Amniotic epithelial cell (primary cell): ENCODE measurements at places on chromosomes 7 and 10.

GRCh38 chr7:112137141-112138101 lies 68.8 kb downstream of the DOCK4 start:
- no peak for DNase-seq

DNA sequence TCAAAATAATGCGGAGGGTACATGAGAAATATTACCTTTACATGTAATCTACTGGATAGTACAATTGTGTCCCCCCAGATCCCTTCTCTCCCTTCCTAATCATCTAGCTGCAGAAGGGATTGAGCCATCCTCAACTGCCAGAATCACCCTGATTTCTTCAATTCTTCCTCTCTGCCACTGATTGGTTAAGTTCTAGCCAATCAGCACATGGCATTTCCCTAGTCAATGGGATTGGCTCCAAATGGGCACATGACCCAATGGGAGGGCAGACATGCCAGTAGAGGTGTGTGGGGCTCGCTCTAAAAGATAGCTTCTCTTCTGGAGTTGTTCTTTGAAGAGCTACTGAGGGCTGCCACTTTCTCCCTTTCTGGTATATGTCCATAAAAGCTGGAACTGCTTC lies 20.9 kb upstream of the UBE3C start:
- no peak for DNase-seq

DNA sequence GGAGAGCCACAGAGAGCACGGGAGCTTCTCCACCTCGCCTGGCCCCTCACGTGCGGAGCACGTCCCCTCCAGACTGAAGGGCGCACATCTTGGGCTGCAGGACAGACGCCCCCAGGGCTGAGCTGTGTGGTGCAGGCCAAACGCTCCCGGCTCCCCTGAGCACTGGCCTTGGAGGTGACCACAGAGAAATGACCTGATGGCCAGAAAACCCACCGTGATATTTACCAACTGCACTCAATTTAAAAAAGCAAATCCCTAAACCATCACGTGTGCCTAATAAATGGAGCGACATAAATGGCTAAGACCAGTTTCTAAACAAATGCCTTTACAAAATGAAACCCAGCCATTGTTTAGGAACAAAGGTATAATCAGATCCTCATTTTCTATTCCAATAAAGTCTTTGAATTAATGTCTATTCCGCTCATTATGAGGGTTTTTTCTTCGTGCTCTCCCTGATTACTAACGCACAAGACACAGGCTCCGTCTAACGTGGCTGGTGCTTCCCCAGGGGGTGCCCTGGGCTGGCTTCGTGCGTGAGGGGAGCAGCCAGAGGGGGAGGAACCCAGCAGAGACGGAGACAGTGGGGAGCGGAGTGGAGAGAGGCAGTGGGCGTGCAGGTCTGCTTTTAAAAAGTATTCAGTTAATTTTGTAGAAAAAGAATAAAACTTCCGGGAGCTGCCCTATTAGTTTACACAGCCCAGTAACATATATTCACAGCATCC lies 190.3 kb downstream of the DNAJB6 start:
- no peak for DNase-seq

- peak; percentile 68 for DNase-seq
Measured at GRCh38 chr7:134782121-134782623, 2.7 kb downstream of the CALD1 start.

DNA sequence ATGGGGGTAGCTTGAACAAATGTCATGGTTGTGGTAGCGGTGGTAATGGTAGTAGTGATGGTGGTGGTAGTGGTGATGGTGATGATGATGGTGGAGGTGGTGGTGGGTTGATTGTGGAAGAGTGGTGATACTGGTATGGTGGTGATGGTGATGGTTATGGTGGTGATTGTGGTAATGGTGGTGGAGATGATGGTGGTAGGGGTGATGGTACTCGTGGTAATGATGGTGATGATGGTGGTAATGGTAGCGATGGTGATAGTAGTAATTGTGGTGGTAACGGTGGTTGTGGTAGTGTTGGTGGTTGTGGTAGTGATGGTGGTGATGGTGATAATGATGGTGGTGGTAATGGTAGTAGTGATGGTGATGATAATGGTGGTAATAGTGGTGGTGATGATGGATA lies 65.7 kb upstream of the SDK1 start:
- DNase-seq: no peak

DNA sequence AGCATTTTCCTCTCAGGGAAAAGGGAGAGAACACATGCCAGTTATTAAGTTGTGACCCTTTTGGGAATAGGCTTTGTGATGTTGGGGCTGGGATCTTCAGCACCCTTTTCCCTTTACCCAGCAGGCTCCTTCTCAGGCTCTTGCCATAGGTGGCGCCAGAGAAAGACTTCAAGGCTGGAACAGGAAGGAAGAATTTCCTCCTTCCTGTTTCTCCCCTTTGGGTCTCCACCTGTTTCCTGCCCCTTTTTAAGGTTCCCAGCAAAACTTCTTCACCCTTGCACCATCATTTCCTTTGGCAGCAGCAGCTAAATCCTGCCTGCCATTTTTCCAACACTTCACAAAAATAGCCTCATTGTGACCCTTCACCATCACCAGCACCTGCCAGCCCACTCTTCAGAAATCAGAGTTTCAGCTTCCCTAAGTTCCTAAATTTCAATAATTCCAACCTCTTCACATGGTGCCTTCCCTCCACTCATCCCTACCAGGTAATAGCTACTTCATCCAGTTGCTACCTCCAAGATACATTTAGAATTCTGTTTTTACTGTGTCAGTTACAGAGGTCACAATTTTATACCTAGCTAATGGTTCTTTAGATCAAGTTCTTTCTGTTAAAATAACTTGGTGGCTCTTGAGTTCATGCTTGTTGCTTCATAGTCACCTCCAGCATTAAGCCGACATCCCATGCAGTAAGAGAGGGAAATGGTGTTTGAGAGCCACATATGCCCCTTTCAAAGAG lies 22.4 kb upstream of the FOXK1 start:
- no peak for DNase-seq

GRCh38 chr10:126188679-126189200 lies 199.5 kb downstream of the ADAM12 start:
- DNase-seq: no peak

- DNase-seq: peak; percentile 59
Measured at GRCh38 chr7:144391823-144392255, 11.7 kb downstream of the NOBOX start.

GRCh38 chr10:126119599-126119998 lies 223.2 kb downstream of the FANK1 start:
- DNase-seq: no peak

- DNase-seq: no peak
Measured at GRCh38 chr7:127349881-127350280, 42.6 kb downstream of the ZNF800 start.

DNA sequence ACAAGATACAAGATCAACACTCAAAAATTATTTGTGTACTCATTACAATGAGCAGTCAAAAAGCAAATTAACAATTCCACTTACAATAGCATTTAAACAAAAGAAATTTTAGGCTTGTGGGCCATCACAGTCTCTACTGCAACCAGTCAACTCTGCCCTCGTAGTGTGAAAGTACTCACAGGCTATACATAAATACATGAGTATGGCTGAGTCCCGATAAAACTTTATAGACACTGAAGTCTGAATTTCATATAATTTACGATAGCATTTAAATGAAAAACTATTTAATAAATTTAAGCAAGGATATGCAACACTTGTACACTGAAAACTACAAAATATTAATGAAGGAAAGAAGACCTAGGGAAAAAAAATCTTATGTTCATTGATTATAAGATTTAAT lies 90.1 kb downstream of the ZNF33B start:
- no peak for DNase-seq

GRCh38 chr10:35182631-35183510 lies 56.2 kb downstream of the CREM start:
- DNase-seq: no peak

DNA sequence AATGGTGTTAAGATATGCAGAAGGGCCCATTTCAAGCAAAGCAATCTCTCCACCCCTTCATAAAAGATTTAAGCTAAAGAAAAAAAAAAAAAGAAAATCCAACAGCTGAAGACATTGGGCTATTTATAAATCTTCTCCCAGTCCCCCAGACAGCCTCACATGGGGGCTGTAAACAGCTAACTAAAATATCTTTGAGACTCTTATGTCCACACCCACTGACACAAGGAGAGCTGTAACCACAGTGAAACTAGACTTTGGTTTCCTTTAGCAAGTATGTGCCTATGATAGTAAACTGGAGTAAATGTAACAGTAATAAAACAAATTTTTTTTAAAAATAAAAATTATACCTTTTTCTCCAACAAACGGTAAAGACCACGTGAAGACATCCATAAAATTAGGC lies 28.6 kb downstream of the PPP3CB start:
- DNase-seq: no peak

- DNase-seq: no peak
Measured at GRCh38 chr10:43404704-43405084, 4.3 kb downstream of the HNRNPF start.

DNA sequence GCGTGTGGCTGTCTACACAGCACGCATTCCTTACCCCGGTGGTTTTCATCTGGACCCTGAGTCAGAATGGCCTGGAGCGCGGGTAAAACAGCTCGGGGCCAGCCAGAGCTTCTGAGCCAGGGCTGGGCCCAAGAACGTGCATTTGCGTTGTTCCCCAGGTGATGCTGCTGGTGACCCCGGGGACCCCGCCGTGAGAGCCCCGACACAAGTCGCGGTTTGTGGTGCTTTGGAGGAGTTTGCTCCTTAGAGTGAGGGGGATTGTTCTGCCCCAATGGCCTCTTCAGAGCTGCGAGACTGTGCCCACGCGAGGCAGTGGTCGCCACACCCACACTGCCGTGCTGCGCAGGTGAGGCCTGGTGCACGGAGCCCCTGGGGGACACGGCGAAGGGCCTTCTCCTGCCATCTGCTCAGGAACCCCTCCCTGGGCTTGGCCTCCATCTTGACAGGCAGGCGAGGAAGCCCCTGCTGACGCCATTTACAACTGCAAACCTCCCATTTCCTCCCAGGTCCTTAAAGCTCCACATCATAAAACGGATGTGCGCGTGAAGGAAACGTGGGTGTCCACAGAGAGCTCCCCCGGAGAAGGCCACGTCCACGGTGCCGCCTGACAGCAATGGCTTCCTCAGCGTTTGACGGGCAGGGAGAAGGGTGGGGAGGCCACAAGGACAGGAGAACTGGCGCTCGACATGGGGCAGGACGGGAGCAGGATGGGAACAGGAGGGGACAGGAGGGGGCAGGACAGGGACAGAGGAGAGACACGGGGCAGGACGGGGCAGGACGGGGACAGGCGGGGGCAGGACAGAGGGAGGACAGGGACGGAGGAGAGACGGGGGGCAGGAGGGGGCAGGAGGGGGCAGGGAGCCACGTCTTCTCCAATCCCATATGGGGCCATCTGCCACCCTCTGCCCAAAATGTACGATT lies 477.2 kb downstream of the DNAJB6 start:
- DNase-seq: no peak

GRCh38 chr10:3126249-3126648 lies 46.3 kb downstream of the PITRM1 start:
- DNase-seq: no peak

- peak; percentile 100 for DNase-seq
Measured at GRCh38 chr7:130489140-130489983, 2.5 kb upstream of the MEST start.

DNA sequence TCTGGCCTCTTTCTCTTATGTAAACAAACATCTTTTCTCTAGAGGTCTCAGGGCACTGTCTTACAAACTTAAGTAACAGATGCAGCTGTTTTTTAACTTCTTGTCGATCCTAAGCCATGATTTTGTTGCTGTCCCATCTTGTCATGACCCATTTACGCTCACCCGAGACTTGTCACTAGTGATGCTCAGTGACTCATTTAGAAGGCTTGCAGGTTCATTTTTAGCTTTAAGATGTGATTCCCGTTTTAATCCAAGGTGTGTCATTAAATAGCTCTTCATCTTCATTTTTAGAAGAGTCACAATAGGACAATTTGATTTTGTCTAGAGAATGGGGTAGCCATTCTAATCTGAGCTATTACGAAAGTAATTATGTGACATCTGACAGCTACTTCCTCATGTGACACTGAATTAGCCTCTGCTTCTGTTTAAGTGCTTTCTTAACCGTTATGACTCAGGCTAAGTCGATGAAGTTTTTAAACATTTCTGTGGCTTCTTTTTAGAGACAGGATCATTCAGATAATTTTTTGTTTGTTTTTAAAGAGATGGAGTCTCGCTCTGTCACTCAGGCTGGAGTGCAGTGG lies 42.7 kb downstream of the SPDYE5 start:
- peak; percentile 70 for DNase-seq

GRCh38 chr7:101767544-101767943 lies 49.9 kb upstream of the CUX1 start:
- DNase-seq: no peak

DNA sequence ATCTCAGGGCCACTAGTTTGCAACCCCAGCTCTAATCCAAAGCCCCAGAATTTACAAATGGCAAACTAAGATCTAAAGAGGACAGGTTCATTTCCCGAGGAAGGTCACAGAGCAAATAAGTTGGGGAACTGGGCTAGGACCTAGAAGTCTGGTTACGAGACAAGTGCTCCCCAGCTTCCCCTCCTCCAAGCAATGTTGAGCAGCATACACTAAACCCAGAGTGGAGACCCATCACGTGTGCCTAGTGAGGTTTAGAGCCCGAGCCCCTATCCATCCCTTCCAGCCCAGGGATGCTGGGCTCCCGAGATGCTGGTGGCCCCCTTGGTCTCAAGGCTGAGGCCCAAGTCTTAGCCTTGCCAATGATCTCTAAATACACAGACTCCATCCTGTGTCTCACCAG lies 209.5 kb upstream of the ZMIZ1 start:
- no peak for DNase-seq

DNA sequence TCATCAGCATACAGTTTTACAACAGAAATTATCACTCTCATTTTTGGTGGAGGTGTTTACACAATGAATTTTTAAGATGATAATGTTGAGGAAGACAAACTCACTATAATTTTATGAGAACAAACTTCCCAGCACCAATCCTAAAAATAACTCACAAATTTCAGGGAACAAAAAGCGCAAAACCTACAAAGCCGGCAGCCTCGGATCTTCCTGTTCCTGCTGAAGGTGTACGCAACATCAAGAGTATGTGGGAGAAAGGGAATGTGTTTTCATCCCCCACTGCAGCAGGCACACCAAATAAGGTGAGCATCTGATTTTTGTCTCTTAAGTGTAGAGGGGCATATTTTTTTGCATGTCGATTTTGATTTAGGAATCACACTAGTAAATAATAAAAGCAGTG lies 26.5 kb upstream of the AGBL3 start:
- no peak for DNase-seq

GRCh38 chr10:30869566-30869965 lies 162.1 kb downstream of the ZNF438 start:
- no peak for DNase-seq

GRCh38 chr10:131513901-131514300 lies 202.4 kb upstream of the TCERG1L start:
- DNase-seq: no peak

DNA sequence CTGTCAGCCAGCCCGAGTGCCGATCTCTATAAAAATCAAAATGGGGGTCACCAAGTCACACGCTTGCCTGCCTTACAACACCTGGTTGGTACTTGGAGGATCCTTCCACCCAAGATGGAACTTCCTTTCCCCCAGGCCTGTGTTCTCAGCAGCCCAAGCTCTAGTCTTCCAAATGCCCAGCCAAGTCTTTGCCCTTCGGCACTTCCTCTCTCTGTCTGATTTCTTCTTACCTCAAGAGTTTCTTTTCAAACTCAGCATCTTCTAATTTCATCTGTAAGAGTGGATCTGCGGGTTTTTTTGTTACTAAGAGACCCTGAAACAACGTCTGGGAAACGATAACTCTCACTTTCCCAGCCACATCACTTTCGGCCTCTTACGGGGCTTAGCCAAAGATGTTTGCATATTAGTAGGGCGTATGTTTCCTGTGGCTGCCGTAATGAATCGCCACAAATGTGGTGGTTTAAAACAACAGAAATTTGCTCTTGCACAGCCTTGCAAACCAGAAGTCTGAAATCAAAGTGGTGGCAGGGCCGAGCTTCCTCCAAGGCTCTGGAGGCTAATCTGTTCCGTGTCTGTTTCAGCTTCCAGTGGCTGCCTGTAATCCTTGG lies 219.9 kb downstream of the TCF7L2 start:
- no peak for DNase-seq
